Kidney glomerular epithelial cell (primary cell): ENCODE measurements at places on chromosomes 7 and 10.
A peak's percentile ranks its signal among the peaks of the same experiment; 100 is the strongest.

GRCh38 chr10:16597656-16598055 is 76.0 kb upstream of the C1QL3 start:
- DNase-seq = no peak

GRCh38 chr10:110919971-110920881 is 822 bp downstream of the SHOC2 start:
- peak; percentile 78 for DNase-seq

DNA sequence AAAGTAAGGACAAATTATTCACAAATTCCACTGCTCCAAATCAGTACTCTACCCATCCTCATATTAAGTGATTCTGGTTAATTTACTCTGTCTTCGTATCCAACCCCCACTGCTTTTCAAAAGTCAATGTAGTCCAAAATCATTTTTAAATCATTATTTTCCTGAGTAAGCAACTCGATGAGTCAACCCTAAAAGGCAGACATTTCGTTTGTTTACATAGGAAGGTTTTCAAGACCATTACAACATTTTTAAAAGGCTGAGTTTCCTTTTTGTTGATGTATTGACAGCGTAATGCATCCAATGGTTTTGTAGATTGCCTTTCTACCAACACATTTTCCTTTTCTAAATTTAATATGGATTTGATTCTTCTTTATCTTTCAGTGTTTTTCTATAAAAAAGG is 523.0 kb upstream of the ANKRD30A start:
- no peak for DNase-seq

GRCh38 chr10:45354261-45354660 is 19.8 kb upstream of the ALOX5 start:
- no peak for DNase-seq

DNA sequence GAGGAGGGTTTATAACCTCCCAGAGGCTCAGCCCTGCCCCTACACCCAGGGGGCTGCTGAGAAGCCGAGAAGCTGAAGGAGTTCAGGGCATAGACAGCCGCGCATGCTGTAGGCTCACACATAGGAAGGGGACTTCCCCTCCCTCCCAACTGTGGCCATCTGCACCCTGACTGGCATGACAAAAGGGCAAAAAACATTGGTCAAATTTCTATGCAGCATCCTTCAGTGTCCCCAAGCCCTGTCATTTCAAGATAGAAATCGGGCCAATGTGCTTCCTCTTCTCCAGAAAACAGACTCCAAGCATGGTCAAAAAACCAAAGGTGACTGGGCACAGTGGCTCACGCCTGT is 55.9 kb upstream of the MYL10 start:
- DNase-seq = no peak

DNA sequence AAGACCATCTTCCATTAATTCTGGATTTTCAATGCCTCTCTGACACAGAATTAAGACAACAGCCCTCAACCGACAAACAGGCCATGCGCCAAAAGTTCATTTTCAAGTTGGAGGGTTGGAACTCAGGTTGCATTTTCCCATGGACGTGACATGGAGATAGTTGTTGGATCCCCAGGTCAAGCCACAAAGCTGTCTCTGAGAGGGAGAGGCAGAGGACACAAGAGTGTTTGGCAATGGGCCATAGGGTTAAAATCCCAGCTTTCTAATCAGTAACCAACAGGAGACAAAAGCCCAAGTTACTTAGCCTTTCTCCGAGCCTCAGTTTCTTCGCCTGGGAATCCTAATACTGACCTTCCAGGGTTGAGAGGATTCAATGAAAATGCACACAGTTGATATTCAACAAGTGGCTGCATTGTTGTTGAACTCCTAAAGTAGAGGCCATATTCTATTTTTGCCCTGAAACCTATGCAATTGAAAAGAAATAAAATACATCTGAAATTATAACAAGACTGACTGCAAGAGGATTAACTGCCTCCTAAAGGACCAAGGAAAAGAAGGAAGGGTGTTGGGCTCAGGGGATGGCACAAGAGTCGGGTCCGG is 44.3 kb downstream of the SORBS1 start:
- no peak for DNase-seq

- no peak for DNase-seq
Measured at GRCh38 chr7:102082693-102083368, 203.8 kb upstream of the SH2B2 start.

- DNase-seq = no peak
Measured at GRCh38 chr7:45573204-45573603, 964 bp upstream of the ADCY1 start.

GRCh38 chr10:86644152-86644793 is 10.1 kb upstream of the OPN4 start:
- DNase-seq = no peak

DNA sequence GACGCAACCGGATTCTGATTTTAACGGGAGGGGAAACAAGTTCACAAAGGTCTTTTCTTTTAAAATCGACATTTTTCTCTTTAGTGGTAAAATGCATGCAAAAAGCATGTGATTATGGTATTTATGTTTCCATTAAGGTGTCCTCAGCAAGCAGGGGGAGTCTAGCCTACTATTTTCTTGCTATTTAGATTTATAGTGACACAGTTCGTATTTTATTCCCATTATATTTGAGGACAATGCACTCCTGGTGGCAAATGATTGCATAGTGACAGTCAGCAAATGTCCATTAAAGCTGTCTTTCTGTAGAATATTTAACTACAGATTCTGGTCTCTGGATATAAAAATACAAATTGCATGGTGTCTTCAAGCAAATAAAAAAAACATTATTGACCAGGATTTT is 554.2 kb downstream of the PARD3 start:
- DNase-seq = no peak

DNA sequence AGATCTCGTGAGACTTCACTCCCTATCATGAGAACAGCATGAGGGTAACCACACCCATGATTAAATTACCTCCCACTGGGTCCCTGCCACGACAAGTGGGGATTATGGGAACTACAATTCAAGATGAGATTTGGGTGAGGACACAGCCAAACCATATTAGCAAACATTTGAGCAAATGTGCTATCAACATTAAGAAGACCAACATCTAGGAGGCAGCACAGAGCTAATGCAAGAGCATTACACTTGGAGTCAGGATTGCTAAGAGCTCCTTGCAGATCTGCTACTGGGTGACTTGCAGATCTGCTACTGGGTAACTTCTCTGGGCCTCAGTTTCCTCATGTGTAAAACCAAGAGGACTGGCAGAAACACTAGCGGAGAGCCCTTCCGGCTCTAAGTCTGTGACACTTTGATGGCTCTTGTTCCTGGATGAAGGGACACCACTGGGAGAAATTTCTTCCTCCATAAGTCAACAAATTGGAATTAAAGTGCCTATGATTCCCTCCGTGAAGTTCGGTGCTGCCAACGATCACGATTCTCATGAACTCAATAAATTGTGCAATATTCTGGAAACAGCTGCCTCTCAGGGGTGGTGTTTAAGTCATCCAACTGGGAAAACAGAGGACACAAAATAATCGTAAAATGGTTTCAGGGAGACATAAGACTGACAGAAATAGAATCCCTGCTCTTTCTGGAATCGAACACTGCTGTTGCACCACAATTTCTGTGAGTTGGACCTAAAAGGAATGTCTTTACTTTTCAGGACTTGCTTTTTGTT is 115.8 kb upstream of the ITGB1 start:
- DNase-seq = no peak

DNA sequence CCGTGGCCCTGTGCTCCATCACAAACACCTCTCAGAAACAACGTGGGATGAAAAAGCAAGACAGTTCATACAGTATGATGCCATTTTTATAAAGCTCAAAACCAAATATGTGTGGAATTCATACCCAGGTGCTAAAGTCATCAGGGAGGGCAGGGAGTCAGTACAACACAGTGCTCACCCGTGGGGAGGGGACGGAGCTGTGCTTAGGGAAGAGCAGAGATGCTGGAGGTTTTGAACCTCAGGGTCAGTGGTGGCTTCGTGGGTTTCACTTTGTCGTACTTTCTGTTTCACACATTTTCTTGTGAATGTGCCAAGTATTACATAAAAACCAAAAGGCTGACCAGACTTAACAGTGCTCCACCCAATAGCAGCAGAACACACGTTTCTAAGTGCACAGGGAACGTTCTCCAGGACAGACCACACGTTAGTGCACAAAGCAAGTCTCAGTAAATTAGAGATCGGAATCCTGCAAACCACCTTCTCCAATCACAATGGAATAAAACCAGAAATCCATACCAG is 21.2 kb downstream of the ZMIZ2 start:
- peak; percentile 35 for DNase-seq

- no peak for DNase-seq
Measured at GRCh38 chr10:98259606-98260315, 8.2 kb downstream of the LOXL4 start.

DNA sequence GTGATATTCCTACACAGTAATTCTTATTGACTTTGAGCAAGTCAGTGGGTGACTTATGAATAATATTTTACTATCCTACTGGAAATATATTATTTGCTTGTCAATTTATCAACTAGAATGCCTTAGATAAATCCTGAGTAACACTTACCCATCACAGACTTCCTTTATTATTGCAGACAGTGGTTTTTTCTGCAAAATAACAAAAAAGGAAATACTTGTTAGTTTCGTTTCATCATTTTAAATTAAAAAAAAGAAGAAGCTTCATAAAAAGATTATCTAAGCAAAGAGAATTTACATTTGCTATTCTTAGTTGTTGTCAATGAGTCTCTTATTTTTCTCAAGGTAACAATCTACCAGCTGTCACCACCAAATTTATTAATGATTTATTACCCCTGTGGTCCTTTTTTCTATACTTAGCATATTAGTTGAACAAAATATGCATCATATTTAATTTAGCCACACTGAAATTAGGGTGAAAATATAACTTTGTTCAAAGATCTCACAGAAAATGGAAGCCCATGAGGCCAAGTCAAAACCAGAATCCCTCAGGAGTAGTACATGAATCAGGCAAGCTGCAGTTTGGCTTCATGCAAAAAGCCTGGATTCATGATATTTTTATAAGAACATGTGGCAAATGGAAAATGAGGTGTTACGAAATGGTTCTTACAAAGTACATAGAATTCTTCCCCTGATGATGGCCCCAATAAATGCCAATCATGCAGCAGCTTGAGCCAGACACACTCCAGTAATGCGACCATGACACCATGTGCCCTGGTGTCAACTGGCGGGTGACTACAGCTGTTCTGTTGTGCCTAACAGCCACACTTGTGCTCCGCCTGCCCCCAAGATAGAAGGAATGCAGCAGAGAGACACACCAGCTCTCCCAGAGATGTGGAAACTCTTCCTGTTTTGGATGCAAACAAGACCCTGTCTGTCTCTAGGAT is 132.6 kb downstream of the ELMO1 start:
- no peak for DNase-seq

DNA sequence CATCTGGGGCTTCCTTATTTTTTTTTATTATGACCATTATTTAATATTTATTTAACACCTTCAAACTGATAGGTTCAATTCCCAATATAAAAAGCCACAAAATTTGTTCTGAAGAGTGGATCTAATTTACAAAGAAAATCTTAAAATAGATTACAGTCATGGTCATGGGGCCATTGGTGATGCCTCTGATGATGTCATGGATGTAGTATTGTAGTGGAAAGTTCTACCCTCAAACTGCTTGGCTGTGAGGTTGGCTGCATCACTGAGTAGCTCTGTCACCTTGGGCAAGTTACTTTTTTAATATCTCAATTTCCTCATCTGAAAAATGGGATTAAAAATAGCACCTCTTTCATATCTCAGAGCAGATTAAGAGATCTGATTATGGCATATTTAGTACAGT is 128.5 kb downstream of the DKK1 start:
- no peak for DNase-seq

GRCh38 chr7:30091491-30091912 is 43.3 kb upstream of the MTURN start:
- DNase-seq = peak; percentile 63

DNA sequence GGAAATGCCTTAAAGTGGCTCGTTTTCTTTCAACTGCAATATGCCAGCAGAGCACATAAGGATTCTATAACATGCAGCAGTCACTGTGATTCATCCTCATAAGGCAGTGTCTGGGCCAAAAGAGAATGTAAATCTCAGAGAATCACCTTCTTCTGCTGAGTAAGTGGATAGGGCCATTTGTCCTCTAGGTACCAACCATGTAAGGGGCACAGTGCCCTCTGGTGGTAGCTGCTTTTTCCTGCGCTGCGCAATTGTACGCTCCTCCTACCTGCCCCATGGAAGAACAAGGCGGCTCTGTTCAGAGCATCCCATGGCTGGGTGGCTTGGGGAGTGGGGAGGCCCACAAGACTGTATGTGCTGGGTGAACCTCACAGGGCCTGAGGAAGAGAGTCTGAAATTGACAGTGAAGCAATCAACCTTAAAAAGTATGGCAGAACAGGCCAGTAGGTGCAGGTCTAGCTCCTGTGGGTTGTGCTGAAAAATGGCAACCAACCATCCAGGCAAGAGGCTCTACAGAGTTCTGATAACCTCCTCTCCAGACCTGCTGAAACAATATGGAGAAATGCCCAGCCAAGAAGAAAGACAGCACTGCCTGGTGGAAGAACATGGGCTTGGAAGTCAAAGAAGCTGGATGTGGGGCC is 78.6 kb upstream of the C10orf90 start:
- DNase-seq = peak; percentile 47

DNA sequence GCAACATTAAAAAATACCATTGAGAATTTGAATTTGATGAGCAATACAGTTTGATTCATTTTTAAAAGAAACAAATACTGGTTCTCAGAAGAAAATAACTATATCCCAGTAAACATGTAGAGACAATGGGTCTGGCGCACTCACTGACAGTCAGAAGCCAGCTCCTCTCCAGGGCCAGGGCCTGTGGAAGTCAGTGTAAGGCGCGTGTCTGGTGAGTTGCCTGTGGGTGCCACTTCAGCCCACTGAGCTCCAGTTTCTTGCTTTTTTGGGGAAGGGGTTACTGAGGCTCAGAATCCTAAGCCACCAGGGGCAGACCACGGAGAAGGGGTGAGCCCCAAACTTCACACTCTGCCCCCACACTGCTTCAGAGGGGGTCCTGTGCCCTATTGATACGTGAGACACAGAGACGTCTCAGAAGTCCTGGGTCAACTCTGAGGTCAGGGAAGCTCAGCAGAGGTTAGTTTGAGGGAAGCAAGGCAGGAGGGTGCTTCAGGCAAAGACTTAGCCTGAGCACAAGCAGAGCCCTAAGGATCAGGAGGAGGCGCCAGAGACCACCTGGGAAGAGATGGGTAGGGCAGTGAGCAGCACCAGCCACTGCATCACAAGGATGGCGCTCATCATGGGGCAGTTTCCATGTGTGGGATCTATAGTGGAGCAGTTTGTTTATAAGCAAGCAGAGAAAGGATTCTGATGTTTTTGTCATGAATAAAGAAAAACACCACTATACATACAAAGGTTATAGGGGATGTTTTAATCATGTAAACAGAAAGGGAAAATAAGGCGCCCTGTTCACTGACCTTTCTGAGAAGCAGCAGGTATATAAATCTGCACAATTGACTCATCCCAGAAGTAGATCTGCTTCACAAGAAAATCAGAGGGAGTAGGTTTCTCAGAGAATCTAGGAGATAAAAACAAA is 95.7 kb downstream of the PKD1L1 start:
- DNase-seq = no peak

- no peak for DNase-seq
Measured at GRCh38 chr10:53899463-53900160, 901.4 kb downstream of the PCDH15 start.
